ENCODE measurements at places on chromosomes 6 and 20. TPM values are rescaled to one million over a fixed set of nuclear protein-coding genes. Genes with fewer than 3 reads are reported as not detected.
A peak's percentile ranks its signal among the peaks of the same experiment; 100 is the strongest.

DNA sequence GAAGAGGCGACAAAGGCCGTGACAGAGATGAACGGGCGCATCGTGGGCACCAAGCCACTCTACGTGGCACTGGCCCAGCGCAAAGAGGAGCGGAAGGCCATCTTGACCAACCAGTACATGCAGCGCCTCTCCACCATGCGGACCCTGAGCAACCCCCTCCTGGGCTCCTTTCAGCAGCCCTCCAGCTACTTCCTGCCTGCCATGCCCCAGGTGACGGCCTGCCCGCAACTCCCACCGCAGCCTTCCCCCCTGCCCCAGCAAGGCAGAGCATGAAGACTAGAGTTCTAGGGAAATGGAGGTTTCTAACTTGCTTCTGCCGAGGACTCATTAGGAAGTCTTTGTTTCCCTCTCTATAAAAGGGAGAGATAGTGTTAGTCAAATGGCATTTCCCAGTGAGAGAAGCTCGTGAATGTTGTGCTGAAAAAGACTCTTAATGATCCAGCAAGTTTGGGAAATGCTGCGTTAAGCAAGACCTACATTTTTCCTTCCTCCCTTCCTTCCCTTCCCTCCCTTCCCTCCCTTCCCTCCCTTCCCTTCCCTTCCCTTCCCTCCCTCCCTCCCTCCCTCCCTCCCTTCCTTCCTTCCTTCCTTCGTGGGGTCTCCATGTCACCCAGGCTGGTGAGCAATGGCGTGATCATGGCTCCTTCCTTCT is 20.8 kb downstream of the PABPC1L start:
- H3K4me3 ChIP-seq = no peak overlapping the region
- no peak for DNase-seq
- no peaks in the 10 kb centered on the region for H3K27me3 ChIP-seq
- no peak overlapping the region for H3K27ac ChIP-seq
- H3K4me1 ChIP-seq = no peaks in the 10 kb centered on the region

GRCh38 chr6:42829561-42830092 is 47.8 kb downstream of the BICRAL start:
- peaks cover 8% of the 10 kb centered on the region for H3K36me3 ChIP-seq
- no peaks in the 10 kb centered on the region for H3K27me3 ChIP-seq
- no peaks in the 10 kb centered on the region for H3K4me1 ChIP-seq
- H3K27ac ChIP-seq = no peak overlapping the region

DNA sequence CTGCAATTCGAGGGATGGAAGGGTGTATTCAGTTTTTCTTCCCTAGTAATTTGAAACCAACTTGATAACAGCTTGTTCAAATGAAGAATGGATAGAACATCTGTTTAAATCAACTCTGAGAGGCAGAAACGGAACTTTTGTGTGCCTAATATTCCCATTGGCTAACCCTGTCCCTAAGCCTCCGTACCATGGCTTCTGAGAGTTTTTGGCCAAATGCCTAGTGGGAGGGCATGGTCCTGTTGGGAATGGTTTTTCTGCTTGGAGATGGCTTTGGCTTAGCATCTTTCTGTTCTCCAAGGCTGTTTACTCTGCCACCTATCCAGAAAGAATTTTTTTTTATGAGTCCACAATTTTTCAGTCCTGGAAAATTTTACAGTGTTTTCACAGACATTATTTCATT is 126.7 kb upstream of the MLIP start:
- H3K4me3 ChIP-seq = no peak overlapping the region
- H3K4me1 ChIP-seq = no peaks in the 10 kb centered on the region
- DNase-seq = no peak
- no peaks in the 10 kb centered on the region for H3K27me3 ChIP-seq
- H3K36me3 ChIP-seq = no peaks in the 10 kb centered on the region
- no peak overlapping the region for H3K27ac ChIP-seq

DNA sequence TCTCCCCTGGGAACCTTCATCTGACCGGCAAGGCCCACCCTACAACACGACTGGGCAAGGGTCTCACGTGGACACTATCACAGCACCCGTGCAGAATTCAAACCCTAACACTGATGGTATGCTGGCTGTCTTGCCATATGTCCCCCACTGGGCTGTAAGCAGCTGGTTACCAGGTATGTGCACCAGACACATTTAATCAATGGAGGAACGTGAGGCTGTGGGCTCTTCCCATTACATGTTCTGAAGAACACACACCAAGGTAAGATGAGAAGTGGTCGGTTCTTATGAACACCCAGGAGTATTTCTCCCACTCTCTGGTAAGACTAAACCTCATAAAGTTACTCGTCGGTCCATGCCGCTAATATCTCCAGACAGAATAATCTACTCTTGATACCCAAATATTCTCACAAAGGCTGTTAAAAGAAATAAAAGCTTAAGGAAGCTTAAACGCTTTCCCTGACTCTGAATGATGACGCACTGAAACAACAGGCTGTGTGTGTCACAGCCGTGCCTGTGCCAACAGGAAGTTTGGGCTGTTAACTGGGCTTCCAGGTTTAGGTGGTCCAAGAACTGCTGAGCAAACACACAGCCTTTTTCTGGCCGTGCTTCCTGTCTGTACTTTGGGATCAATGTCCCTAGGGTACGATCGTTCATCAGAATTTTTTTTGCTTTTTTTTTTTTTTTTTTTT is 75.3 kb downstream of the SLC23A2 start:
- no peak overlapping the region for H3K4me3 ChIP-seq
- no peaks in the 10 kb centered on the region for H3K36me3 ChIP-seq
- DNase-seq = peak; percentile 75
- H3K27me3 ChIP-seq = no peaks in the 10 kb centered on the region

DNA sequence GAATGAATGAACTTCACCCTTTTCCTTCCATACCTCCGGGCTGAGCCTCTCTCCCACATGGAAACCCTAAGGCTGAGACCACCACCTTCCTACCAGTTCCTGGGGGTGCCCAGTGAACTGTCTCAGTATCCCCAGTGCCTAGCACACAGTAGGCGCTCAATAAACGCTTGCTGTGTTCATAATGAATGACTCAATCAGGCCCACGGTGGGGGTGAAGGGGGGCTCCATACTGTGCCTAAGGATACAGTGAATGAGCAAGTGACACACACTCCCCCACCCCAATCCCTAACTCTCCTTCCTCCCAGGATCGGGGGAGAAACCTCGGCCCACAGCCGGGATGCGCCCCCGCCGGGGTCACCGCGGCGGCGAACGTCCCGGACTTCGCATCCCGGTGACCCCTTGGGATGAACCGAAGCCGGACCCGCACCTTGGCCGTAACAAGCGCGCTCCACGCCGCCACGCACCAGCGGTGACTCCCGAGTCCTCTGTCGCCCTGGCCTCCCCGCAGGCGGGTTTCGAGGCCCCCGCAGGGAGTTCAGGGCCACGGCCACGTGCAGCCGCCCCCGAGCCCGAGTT is 592 bp downstream of the KCNG1 start:
- H3K4me3 ChIP-seq = peak overlapping the region; percentile 48
- no peak for DNase-seq
- H3K4me1 ChIP-seq = peaks cover 17% of the 10 kb centered on the region
- no peak overlapping the region for H3K27ac ChIP-seq
- H3K27me3 ChIP-seq = peaks cover 8% of the 10 kb centered on the region
- no peaks in the 10 kb centered on the region for H3K36me3 ChIP-seq

DNA sequence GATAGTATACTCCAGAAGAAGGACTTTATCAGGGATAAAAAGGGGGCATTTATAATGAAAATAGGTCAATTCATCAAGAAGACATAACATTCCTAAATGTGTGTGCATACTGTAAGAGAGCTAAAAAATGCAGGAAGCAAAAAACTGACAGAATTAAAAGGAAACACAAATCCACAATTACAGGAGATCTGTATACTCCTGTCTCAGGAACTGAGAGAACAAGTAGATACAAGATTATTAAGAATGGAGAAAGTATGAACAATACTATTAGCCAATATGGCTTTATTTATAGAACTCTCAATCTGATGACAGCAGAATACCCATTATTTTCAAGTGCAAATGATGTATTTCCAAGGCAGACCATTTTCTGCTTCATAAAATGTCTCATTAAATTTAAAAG is 167.7 kb upstream of the BMP5 start:
- H3K27me3 ChIP-seq = no peaks in the 10 kb centered on the region
- H3K27ac ChIP-seq = no peak overlapping the region

DNA sequence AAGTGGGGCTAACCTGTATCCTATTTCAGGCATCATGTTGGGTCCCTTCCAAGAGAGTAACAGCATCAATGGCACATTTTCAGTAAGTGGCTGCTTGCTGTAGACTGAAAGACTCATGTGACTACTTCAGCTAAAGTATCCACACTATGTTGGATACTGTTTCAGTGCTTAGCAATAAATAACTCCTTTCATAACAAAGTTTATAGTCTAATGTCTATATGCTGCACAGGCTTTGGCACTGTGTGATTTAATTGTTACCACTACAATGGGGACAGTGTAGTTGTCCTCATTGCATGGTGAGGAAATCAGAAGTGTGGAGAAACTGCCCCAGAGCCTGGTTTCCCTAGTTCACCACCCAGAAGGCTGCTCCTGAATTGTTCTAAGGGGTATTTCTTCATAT is 318.0 kb upstream of the PTCHD4 start:
- no peak overlapping the region for H3K27ac ChIP-seq
- H3K4me1 ChIP-seq = no peaks in the 10 kb centered on the region
- DNase-seq = no peak
- no peaks in the 10 kb centered on the region for H3K27me3 ChIP-seq
- H3K4me3 ChIP-seq = no peak overlapping the region
- H3K36me3 ChIP-seq = no peaks in the 10 kb centered on the region

- no peak overlapping the region for H3K27ac ChIP-seq
- no peaks in the 10 kb centered on the region for H3K4me1 ChIP-seq
- no peak overlapping the region for H3K4me3 ChIP-seq
- H3K27me3 ChIP-seq = no peaks in the 10 kb centered on the region
- DNase-seq = no peak
These were observed 67.8 kb downstream of the SCAND1 start for GRCh38 chr20:35886537-35886936.

- H3K4me1 ChIP-seq = peaks cover 17% of the 10 kb centered on the region
- no peaks in the 10 kb centered on the region for H3K36me3 ChIP-seq
- H3K27ac ChIP-seq = no peak overlapping the region
- no peaks in the 10 kb centered on the region for H3K27me3 ChIP-seq
- no peak overlapping the region for H3K4me3 ChIP-seq
These were observed 764 bp upstream of the SNAP25 start for GRCh38 chr20:10217721-10218410.

Gene SPATS1
- total RNA-seq = not detected

Gene SLC12A5
- not detected for total RNA-seq

Gene VSTM2L
- 7.0 TPM for total RNA-seq

Gene MAK
- not detected for total RNA-seq

Measured in body of pancreas (tissue), 4 donors.